CD4-positive, alpha-beta T cell treated with Interleukin-4 for 1 hour (primary cell): ENCODE measurements at places on chromosomes 11 and 22.

DNA sequence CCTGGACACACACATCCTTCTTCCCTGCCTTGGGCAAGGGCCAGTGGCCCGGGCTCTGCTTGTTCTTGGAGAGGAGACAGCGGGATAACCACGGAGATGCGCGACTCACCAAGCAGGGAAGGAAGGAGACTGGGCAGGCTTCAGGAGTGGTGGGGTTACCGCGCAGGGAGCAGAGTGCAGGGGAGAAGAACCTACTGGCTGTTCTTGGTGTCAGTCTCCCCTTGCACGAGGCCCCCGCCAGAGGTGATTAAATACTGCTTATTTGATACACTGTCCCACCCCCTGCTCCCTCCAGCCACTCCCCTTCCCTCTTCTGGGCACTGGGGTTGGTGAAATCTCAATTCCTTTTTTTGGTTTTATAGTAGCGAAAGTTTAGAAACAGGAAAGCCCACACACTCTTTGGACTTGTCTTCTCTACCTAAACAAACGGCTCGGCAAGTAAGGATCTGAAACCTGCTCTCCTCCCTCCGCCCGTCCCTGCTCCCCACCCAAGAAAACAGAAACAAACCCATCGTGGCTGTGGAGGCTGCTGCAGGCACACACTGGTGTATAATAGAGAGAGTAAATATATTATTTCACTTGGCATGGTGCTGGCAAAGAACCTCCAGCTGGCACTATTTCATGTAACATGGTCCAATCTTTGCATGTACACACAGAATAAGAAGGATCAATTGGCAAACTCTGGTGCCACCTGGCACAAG lies 10.8 kb downstream of the LARGE2 start:
- DNase-seq: peak; percentile 68

- DNase-seq: no peak
Observed at GRCh38 chr11:59898650-59899049, 20.1 kb downstream of the OOSP3 start.

DNA sequence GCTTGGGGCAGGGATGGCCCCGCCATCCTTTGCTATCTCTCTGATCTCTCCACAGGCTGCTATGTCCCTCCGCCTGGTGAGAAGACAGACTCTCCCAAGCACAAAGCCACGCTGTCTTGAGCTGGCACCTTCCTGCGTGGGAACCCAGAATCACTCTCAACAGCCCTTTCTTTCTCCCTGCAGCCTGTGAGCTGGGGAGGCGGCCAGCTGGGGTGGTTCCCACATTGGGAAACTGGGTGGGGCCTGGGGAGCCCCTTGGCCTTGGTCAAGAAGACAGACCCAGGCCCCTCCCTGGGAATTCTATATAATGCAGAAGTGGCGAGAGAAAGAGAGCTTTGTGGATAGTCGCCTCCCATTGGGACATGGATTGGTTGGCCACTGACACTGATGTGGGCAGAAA lies 129.0 kb upstream of the TIMP3 start:
- no peak for DNase-seq

DNA sequence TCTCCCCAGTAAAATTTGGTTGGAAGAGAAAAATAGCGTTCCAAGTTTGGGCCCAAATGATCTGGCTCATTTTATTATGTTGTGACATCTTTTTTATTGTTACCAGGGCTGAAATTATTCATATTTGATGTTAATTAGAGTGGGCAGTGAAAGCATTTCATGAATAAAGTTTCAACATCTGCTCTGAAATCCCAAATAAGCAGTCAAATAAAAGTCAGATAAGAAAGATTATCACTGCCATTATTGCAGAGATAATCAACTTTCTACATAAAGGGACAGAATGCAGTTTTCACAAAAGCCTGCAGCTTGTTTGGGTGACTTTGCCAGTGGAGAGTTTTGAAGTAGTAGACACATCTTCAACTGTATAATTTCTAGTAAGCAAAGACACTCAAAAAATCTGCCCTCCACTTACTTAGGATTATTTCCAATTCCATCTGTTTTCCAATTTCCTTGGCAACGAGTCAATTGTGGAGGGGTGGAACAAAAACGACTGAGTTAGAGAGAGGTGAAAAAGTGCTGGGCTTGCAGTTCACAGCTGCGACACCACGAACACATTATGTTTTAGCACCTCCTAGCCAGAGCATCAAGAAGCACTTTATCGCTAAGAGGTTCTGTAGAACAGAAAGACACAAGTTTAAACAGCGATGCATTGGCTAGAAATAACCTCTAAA lies 9.0 kb downstream of the TECTA start:
- DNase-seq: no peak

DNA sequence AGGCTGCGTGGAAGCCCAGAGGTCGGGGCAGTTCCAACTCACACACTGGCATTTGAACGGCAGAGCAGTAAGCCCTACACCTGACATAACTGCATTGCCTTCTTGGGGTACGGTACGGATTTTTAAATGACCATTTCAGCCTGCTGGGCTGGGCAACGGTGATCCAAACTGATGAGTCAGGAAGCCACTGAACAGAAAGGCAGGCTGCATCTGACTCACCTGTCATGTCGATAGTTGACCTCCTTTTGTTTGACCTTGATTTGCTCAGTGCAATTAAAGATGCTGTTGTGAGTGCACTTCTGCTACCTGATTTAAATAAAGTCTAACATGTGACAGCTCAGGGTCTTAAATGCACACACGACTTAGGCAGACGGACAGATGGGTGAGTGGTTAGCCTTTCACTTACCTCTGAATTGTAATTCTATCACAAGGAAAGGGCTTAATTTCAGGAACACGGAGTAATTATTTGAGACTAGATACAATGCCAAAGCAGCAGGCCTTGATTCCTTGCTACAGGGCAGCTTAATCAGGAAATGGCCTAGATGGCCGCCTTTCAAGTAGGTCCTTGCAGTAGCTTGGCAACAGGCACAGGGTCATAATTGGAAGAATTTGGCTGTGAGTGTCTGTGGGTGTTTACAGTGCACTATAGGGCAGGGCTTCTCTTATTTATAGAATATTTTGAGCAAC lies 52.2 kb downstream of the BMAL1 start:
- DNase-seq: no peak

GRCh38 chr11:44028401-44028800 lies 19.4 kb upstream of the ACCSL start:
- no peak for DNase-seq

DNA sequence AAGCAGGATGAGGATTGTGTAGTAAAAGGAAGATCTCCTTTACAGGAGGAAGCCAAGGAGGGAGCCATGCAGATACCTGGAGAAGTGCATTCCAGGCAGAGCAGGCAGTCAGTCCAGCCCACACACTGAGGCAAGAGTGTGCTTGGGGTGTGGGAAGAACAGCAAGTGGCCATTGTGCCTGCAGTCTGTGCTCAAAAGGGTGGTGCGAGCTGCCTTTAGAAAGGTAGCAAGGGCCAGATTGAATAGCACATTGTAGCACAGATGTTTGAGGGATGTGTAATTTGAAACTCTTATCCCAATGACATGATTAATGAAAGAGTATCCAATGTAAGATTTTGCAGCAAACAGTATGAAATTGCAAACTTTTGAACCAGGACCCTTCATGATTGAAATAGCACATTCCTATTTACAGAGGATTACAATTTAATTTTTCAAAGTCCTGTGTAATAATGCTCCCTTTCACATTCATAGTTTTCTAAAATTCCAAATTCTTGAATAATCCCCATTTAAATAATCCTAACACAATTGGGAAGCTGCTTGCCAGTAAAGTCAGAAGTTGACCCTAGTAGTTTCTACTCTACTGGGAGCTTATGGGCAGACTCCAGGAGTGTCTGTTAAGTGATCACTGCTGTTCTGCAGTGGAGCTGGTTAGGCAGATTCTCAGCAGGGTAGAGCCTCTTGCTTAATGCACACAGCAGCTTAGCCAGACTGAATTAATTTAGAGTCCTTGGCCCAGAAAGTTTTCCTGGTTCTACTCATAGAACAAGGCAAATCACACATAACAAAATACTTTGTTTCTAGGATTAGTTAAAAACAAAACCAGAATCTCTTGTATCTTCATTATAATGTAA lies 78.1 kb downstream of the CYB5R2 start:
- no peak for DNase-seq

- DNase-seq: no peak
Observed at GRCh38 chr11:90635151-90635550, 412.3 kb upstream of the CHORDC1 start.

GRCh38 chr11:62427630-62428233 lies 8.9 kb downstream of the SCGB1A1 start:
- DNase-seq: no peak

DNA sequence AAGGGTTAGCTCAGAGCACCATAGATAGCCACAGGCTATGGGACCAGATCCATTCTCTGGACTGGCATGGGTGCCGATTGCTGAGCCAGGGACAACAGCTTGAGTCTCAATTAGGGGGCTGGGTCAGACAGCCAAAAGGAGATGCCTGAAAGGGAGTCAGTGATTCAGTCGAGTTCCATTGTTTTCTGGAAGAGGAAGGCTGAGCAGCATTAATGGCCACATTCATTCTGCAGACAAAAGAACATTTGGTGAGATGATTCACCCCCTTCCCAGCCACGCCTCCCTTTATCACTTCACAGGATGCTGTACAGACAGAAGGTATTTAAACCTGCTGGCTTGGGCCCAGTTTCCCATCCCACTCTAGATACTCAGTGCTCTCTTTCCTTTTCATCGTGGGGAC lies 131.9 kb downstream of the ADAMTS15 start:
- DNase-seq: no peak

DNA sequence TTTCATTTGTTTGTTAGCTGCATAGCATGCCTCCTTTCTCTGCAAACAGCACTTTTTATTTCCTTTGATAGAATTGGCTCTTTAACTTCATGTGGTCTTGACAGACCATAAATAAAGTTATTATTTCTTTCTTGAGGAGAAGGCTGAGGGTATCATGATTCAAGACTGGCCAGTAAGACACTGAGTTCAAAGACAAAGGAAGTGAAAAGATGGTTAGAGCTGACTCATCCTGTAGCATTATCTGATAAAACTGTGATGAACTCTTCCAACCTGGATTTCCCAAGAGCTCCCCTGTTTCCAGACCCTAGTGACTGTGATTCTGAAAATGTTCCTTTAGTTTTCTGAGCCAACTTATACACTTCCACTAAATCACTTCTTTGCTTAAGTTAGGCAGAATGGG lies 179.3 kb upstream of the FAT3 start:
- DNase-seq: no peak

DNA sequence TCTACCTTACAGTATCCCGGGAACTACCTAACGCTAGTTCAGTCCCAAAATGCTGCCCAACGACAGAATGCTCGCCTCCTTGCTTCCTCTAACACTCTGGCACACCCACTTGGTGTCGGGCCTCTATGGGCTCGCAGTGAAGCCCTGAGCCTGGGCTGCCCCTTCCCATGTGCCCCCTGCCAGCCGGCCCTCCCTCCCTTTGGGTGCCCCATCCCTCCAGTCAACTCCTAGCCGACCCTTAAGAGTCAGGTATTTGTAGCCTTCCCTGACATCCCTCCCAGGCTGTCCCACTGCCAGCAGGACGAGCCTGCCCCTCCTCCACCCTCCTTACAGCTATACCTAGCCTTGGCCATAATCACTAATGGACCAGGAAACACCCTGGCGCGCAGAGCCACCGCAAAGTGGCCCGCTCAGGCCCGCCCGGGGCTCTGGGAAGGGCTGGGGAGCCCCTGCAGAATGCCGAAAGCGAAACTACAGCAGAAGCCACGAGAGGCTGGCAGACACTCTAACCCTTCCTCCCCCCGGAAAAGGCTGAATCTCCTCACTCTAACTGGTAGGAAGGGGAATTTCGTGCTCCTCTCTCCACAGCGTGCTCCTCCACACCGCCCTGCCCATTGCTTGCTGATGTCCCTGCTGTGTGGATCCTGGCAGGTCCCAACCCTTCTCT lies 8.2 kb downstream of the CBX7 start:
- peak; percentile 76 for DNase-seq

DNA sequence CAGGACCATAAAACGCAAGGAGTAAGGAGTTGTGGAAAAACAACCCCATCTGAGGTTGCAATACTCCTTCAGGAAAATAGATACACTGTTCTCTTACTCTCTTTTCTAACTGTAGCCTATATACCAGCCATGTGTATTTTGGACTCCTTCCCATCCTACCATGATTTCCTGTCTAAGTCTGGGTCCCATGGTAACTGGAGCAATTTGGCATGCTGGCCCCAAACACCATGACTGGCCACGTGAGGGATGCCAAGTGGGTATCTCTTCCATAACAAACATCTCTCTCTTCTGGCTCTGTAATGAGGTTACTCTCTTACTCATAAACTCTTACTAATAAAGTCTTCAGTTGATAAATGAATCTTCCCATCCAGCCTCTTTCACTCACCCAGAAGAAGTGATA lies 26.5 kb downstream of the ABTB2 start:
- DNase-seq: no peak

- no peak for DNase-seq
Observed at GRCh38 chr22:28999510-28999909, 62.1 kb downstream of the C22orf31 start.

GRCh38 chr22:18154821-18155390 lies 4.9 kb downstream of the USP18 start:
- DNase-seq: no peak

DNA sequence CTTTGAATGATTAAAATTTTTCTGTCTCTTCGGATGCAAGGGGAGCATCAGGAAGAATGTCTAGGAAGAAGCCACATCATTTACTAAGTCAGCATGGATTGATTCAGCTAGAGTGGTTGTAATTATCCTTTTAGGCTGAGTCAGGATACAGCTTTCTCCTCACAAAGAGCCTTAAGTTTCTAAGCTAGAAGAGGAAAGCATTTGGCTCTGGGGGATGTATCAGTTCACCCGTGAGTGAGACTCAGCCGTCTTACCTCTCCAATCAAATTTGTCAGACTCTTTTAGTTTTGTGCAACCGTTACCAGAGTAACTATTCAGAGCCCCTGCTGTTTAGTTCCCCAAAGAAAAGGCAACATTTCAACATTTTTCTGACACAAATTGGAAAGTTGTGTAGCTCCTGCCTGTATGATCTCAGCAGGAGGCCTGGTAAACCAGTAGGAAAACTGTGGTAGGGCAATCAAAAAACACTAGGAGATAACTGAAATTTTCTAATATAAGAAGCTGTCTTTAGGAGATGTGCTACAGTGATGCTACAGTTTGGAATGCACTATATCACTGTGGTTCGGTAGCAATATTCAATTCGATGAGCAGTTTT lies 432.4 kb upstream of the LUZP2 start:
- no peak for DNase-seq

GRCh38 chr11:120877746-120878365 lies 146.0 kb upstream of the TBCEL start:
- no peak for DNase-seq

DNA sequence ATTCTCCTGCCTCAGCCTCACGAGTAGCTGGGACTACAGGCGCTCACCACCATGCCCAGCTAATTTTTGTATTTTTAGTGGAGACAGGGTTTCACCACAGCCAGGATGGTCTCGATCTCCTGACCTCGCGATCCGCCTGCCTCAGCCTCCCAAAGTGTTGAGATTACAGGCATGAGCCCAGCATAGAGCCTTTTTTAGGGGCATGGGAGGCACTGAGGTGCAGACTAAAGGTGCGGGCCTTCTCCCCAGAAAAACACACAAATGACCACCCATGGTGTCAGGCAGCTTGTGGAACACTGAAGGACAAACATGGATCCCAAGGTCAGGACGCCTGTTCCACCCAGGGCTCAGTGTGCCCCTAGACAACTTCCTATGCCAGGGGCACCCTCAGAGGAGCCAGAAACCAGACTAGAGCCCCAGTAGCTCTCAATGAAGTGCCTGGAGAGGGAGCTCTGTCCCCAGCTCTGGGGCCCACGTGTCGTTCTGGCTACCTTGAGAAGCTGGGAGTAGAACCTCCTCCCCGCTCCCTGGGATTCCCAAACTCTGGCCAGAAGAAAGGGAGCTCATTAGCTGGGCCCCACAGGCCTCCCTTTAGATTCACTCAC lies 21.2 kb upstream of the CD5 start:
- no peak for DNase-seq

GRCh38 chr11:30432716-30433115 lies 109.8 kb downstream of the ARL14EP start:
- no peak for DNase-seq
